Activated T-cell treated with anti-CD3 and anti-CD28 coated beads for 48 hours (primary cell): ENCODE measurements at places on chromosomes 13 and 19.

DNA sequence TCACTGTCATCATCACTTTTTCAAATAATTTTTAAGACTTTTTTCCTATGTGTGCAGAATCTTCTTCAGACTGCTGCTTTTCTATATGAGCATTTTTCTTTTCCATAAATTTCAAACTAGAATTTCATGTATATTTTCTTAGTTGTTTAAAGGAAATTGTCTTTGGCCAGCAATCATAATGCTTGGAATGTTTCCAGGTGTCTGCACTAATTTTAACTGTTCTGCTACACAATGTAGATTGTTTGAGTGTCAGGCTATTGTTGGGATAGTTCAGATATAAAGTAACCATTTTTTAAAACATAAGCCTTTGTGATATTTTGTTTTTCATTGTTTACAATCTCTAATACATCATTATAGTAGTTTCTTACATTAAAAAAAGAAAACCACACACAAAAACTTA lies 1418.5 kb downstream of the EFNB2 start:
- no peak for DNase-seq

- no peak for DNase-seq
Observed at GRCh38 chr13:59475911-59476310, 687.8 kb downstream of the DIAPH3 start.

DNA sequence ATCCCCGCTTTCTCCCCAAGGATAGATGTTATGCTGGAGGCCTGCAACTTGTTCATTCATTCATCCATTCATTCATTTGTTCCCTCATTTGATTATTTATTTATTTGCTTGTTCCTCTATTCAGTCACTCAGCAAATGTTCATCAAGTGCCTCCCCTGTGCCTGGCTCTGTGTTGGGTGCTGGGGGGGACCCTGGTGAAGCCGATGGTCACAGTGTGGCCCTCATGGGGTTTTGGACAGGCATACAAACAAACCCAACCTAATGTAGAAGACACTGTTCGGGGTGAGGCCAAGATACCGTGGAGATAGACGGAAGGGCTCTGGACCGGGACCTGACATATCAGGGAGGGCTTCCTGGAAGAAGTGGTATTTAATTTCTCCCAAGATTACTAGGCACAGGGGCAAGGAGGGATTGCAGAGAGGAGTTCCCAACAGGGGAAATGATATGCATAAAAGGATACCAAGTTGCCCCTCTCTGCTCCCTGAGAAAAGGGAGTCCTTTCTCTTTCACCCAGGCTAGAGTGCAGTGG lies 58.1 kb downstream of the ZNF536 start:
- no peak for DNase-seq

DNA sequence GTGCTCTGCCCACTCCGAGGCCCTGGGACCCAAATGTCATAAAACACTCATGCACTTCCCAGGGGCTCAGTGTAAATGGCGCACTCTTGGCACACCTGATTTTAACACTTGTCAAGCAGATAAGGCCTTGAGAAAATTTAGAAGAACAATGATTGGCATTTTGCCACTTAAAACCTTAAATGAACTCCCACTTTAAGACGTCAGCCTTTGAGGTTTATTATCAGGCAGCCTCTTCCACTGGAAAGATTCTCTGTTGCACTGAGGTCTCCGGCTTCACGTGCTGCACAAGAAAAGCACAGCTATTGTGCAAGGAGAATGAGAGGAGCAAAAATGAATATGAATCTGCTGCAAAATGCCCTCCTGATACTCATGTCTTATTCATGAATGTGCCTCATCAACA lies 38.5 kb upstream of the ATP11A start:
- DNase-seq, result no peak

DNA sequence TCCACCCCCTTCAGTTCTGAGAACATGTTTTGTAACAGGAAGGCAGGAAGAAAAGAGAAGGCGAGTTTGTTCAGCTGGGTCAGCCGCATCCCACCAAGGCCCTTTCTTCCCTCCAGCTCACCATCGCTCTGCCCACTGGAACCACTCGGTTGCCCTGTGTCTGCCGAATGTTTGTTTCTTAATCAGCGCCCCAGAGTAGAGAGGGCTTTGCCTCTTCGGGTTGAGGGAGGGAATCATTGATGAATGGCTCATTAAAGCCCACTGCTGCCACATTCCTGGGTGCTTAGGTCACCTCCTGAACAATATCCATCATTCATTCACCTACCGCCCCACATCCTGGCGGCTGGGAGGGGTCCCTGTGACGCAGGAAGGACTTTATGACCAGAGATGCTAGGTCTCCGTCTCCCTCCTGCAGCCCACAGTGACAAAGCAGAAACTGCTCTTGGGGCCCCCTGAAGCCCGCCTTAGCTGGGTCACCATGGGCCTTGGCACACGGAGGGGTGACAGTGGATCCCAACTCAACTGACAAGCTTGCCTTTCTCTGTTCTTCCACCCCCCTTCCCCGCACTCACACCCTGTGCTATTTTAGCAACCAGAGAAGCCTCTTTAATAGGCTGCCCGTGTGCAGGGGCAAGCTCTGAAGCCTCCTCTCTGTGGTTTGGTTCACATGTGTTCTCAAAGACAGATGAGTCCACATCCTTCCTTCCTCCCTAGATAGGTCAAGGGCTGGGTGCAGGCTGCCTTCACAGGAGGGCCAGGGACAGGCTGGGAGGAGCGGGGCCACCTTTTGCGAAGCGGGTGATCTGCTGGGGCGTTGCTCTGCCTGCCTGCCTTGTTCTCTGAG lies 46.2 kb downstream of the ACTN4 start:
- no peak for DNase-seq

DNA sequence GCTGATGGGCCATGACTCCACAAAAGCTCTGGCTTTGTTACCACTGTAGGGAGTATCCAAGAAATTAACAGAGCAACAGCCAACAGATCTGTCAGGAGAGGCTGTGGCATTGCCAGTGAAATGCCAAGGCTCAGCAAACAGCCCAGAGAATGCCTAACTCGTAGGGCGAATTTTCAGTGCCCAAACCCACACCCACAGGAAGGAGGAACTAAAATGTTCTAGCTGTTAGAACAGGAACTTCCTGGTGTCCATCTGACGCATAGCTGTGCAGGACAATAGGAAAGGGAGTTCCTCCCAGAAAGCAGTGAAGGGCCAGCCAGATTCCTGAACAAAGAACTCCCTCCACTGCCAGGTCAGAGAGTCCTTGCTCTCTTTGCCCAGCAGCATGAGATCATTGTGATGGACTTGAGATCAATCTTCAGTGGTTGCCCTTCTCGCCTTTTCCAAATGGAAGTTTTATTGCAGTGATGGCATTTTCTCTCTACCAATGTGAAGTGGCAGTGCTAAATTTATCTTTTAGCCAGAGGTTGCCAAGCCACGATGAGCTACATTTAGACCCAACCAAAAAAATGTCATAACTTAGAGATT lies 224.2 kb upstream of the STARD13 start:
- DNase-seq, result no peak

- DNase-seq, result no peak
Observed at GRCh38 chr19:33641261-33641660, 19.5 kb downstream of the CHST8 start.

- no peak for DNase-seq
Observed at GRCh38 chr19:30105316-30105715, 163.3 kb downstream of the URI1 start.

- DNase-seq, result no peak
Observed at GRCh38 chr13:46320821-46321220, 66.2 kb downstream of the RUBCNL start.

GRCh38 chr19:43618921-43619261 lies 538 bp downstream of the ZNF428 start:
- DNase-seq, result peak; percentile 44

DNA sequence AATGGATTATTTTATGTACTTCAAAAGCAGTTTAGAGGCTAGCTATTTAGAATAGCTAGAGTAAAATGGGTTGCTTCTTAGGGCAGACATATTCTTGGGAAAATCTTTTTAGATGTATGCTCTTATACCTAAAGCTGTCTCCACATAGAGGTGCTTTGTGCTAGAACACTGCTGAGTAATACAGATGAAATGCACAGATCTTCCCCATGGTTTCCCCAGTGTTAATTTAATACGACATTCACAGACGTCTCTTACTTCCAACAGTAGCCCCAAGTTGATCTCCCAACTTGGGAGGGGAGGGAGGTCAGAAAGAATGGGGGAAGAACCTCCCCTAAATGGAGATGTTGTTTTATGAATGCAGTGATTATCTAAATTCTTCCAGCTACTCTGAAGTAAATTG lies 16.9 kb downstream of the NALCN start:
- no peak for DNase-seq

GRCh38 chr13:21033856-21034602 lies 27.4 kb downstream of the LATS2 start:
- DNase-seq, result no peak

DNA sequence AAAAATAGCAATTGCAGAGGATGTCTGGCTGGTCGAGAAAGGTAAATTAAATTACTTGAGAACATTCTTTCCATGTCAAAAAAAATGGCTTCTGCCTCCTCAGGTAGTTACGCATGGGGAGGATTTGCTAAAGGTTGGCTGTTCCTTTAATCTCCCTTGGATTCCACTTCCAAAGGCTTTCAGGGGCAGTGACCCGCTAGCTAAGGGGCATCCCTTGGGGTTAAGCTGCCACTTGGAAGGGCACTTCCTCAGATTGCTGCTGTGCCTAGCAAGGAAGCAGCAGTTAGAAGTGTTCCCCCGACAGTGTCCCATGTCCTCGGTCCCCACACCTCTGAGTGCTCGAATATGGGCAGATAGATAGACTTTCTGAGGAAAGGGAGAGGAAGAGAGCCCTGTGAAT lies 108.5 kb downstream of the RGCC start:
- DNase-seq, result no peak

GRCh38 chr19:45342911-45343310 lies 2.4 kb downstream of the KLC3 start:
- DNase-seq, result no peak

DNA sequence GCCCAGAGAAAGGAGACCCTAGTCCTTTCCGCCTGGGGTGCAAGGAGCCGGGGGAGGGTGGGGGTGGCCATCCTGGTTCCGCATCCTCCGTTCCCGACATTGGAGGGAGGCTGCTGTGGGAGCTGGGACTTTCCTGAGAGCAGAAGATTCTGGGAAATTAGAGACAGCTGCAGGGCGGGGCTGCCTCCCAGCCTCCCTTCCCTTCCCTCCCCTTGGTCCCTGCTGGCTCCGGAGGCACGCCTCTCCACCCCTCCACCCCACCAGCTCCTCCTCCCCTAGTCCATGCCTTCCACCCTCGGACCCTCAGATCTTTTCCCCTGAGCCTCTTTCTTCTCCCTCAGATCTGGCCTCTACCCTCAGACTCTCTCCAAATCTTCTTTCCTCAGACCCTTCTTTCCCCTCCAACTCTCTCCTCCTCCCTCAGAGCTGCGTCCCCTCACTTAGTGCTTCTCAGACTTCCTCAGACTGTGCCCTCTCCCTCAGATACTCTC lies 3.1 kb upstream of the BCL3 start:
- DNase-seq, result no peak

DNA sequence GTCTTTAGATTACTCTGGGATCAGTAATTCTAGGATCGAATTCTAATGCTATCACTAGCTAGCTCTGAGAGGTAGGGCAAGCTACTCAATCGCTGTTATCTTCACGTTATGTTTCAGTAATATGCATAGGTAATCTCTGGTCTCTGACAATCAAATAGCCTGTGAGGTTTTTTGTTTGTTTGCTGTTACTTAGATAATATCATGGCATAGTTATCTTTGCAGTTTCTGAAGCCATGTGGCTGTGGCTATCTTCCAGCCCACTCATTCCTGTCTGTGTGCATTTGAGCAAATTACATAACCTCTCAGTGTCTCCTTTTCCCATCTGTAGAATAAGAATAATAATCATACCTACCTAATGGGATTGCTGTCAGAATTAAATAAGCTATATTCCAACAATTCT lies 330.2 kb downstream of the PCDH9 start:
- no peak for DNase-seq

DNA sequence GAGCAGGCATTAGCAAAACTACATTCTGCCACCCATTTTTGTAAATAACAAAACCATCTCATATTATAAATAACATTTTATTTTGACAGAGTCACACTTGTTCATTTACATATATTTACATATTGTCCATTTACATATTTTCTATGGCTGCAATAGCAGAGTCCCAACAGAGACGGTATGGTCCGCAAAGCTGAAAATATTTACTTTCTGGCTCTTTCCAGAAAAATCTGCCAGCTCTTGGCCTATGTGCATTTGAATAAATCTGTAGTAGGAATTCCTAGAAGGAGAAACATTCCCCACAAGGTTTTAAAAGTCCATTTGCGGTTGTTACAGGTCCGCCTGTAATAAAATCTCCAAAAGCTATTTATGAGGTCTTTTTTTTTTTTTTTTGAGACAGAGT lies 5.7 kb upstream of the TSPAN16 start:
- no peak for DNase-seq

GRCh38 chr19:43498233-43498842 lies 6.2 kb downstream of the PHLDB3 start:
- DNase-seq, result no peak

DNA sequence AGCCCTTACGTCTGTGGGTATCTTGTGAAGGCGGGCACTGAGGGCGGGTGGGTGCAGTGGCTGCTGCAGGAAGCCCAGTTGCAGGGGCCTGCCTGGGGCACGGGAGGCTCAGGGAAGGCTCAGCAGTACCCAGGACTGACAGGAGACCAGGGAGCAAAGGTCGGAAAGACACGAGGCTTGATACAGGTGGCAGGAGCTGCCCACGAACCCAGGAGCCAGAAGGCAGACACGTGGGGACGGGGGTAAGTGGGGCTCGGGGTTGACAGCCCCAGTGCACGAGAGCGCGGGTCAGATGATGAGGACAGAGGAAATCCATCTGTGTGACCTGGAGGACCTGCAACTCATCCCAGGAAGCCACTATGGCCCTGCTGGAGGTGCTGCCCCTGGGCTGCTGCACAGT lies 25.3 kb downstream of the ELAVL1 start:
- DNase-seq, result no peak

GRCh38 chr19:33413426-33413725 lies 39.9 kb downstream of the CEBPG start:
- no peak for DNase-seq

GRCh38 chr13:30502237-30502636 lies 36.5 kb upstream of the HMGB1 start:
- no peak for DNase-seq
